ENCODE measurements at places on chromosomes 7 and 10. TPM values are rescaled to one million over a fixed set of nuclear protein-coding genes. Genes with fewer than 3 reads are reported as not detected.

GRCh38 chr10:16583382-16583781, 61.7 kb upstream of the C1QL3 start:
- H3K27ac ChIP-seq, result no peak overlapping the region
- H3K36me3 ChIP-seq, result no peaks in the 10 kb centered on the region
- no peaks in the 10 kb centered on the region for H3K27me3 ChIP-seq
- DNase-seq, result no peak
- H3K4me3 ChIP-seq, result no peak overlapping the region
- no peaks in the 10 kb centered on the region for H3K4me1 ChIP-seq

DNA sequence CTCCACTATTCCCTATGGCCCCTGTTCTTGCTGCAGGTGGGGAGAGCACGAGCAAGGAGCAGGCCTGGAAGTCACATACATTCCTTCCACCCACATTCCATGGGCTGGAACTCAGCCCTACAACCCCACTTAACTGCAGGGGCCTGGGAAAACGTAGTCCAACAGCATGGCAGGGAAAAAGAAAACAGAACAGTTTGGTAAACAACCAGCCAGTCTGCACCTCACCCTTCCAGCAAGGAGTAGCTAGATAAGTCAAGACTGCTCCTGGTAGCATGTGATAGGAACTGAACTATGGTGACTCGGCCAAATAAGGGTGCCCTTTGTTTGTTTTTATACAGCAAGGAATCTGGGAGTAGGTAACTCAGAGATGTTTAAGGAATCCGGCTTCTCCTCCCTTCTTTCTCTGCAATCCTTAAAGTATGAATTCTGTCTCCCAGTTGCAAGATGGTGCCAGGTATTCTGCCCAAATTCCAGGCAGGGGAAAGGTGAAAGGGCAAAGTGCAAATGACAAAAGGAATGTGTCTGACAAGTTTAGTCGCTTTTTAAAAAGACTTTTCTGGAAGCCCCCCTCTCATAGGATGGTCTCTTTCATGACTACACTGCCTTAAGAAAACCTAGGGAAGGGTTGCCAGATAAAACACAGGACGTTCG, 311.7 kb upstream of the NEBL start:
- H3K27me3 ChIP-seq, result no peaks in the 10 kb centered on the region
- no peak overlapping the region for H3K27ac ChIP-seq
- DNase-seq, result no peak

GRCh38 chr10:128161031-128161430, 34.8 kb upstream of the MKI67 start:
- H3K27me3 ChIP-seq, result no peaks in the 10 kb centered on the region
- H3K27ac ChIP-seq, result no peak overlapping the region
- no peak overlapping the region for H3K4me3 ChIP-seq
- H3K4me1 ChIP-seq, result no peaks in the 10 kb centered on the region

GRCh38 chr7:158285383-158285770, 302.2 kb downstream of the PTPRN2 start:
- H3K27me3 ChIP-seq, result no peaks in the 10 kb centered on the region
- H3K27ac ChIP-seq, result no peak overlapping the region
- H3K4me1 ChIP-seq, result no peaks in the 10 kb centered on the region
- H3K4me3 ChIP-seq, result no peak overlapping the region
- H3K36me3 ChIP-seq, result no peaks in the 10 kb centered on the region

GRCh38 chr7:17289074-17289645, 9.3 kb upstream of the AHR start:
- H3K27me3 ChIP-seq, result no peaks in the 10 kb centered on the region
- no peak for DNase-seq
- no peak overlapping the region for H3K4me3 ChIP-seq
- H3K4me1 ChIP-seq, result no peaks in the 10 kb centered on the region
- H3K36me3 ChIP-seq, result no peaks in the 10 kb centered on the region
- H3K27ac ChIP-seq, result no peak overlapping the region

GRCh38 chr10:14486777-14487487, 156.2 kb upstream of the FRMD4A start:
- H3K27ac ChIP-seq, result no peak overlapping the region
- no peak overlapping the region for H3K4me3 ChIP-seq
- H3K4me1 ChIP-seq, result no peaks in the 10 kb centered on the region
- no peak for DNase-seq

DNA sequence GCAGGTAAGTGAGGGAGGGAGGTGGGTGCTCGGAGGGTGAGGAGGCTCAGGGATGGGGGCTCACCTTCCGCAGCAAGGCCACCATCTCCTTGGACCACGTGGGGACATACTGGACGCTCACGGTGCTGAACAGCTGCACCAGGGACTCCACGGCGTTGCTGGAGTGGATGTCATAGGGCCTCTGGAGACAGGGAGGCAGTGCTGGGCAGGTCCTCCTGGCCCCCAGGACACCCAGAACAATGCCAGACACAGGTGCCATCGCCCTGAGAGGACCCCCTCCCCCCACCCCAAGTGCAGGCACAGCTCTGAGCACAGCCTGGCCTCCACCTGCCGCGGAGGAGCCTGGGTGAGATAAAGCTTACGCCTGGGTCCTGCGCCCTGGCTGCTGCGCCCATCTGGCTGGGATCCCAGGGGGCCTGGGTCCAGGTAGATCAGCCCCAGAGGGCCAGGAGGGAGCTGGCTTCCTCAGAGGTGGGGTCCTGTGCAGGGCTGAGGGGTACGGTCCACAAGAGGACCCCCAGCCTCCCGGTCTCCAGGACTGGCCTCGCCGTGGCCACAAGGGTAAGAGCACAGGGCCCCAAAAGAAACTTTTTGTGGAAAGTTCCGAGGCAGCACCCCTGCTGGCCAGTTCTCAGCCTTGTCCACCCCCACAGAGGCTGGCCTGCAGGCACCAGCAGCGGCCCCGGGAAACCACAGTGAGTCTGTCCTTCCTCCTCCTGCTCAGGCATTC, 37.8 kb downstream of the DPYSL4 start:
- H3K4me1 ChIP-seq, result peaks cover 5% of the 10 kb centered on the region
- H3K4me3 ChIP-seq, result no peak overlapping the region
- H3K27me3 ChIP-seq, result no peaks in the 10 kb centered on the region
- H3K36me3 ChIP-seq, result no peaks in the 10 kb centered on the region
- no peak for DNase-seq

DNA sequence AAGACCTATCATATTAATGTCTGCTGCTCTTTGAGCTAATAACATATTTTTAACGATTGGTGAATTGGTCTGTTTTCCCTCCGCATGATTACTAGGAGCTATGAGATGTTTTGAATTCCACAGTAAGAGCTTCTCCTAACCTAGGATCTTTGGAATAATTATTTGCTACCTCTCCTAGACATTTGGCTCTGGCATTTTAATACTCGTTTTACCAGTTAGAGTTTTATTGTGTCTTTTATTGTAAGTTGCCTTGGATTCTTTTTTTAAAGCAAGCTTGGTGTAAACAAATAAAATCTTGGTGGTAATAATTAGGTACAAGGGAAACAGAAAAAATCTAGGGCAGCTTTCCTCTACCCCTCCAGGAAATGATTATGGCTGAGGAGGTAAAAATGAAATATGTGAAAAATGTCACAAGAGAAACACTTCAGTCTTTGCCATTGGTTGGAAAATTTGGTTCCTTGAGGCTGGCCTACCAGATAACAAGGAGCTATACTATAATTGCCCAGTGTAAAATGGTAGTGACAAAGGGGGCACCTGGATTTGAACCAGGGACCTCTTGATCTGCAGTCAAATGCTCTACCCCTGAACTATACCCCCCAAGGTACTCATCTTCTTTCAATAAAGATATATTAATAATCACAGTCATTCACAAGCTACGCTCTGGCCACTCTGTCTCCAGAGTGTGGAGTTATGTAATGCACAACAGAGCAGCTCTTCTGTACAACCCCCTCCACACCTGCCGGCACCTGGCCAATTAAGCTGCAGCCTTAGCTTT, 85.4 kb downstream of the ZNF777 start:
- no peak for DNase-seq
- H3K27ac ChIP-seq, result no peak overlapping the region
- no peaks in the 10 kb centered on the region for H3K36me3 ChIP-seq
- no peak overlapping the region for H3K4me3 ChIP-seq
- H3K4me1 ChIP-seq, result no peaks in the 10 kb centered on the region

DNA sequence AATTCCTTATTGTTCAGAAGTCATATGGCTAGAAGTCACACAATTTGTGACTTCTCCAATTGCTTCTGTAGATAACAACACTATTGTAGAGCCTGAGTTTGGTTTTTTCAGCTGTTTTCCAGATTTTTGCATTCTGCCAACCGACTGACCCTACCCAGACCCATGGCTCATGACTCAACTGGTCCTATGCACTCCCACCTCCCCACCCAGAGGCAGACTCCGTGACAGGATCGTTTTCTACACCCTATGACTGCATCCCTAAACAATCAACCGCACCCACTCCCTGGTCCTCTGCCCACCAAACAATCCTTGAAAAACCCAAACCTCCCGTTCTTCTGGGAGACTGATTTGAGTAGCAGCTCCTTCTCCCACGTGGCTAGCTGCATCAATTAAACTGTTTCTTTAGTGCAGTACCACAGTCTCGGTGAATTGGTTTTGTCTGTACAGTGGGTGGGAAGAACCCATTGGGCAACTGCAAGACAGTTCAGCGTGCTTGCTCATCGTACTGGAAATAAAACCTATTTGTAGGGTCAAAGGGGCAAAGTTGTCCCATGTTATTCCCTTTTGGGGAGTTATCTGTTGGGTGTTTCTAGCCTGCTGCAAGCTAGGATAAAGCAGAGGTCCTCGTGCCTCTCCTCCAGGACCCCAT, 150.3 kb upstream of the FAM20C start:
- no peak overlapping the region for H3K27ac ChIP-seq
- H3K36me3 ChIP-seq, result no peaks in the 10 kb centered on the region
- no peak overlapping the region for H3K4me3 ChIP-seq
- no peaks in the 10 kb centered on the region for H3K27me3 ChIP-seq

DNA sequence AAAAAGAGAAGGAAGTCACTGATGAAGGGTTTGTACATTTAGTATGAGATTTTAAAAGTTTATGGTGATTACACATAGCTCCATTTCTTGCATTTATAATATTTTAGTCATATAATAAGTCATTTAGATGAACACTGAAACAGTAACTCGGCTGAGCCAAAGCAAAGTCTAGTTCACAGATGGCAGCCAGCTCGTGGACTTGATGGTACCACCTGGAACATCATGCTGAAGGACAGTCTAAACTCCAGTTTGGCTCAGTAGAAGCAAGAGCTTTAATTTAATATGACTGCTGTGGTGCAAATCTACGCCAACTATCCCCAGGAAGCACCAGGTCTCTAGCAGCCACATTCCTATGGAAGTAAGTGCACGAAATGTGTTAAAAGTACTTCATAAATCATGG, 16.4 kb downstream of the SRI start:
- H3K4me1 ChIP-seq, result no peaks in the 10 kb centered on the region
- H3K27ac ChIP-seq, result no peak overlapping the region

- peak overlapping the region; percentile 97 for H3K4me3 ChIP-seq
- no peak for DNase-seq
- peaks cover 44% of the 10 kb centered on the region for H3K4me1 ChIP-seq
- H3K27ac ChIP-seq, result peak overlapping the region; percentile 81
Measured at GRCh38 chr7:99325001-99325493, 651 bp upstream of the ARPC1A start.

GRCh38 chr7:144775749-144776148, 60.1 kb downstream of the TPK1 start:
- H3K27ac ChIP-seq, result no peak overlapping the region
- no peak for DNase-seq
- no peak overlapping the region for H3K4me3 ChIP-seq
- H3K27me3 ChIP-seq, result no peaks in the 10 kb centered on the region
- no peaks in the 10 kb centered on the region for H3K36me3 ChIP-seq

GRCh38 chr10:120017733-120018417, 125.3 kb downstream of the SEC23IP start:
- no peaks in the 10 kb centered on the region for H3K36me3 ChIP-seq
- no peaks in the 10 kb centered on the region for H3K27me3 ChIP-seq
- no peak for DNase-seq
- no peak overlapping the region for H3K27ac ChIP-seq

The NUDT13 gene
- total RNA-seq, result 2.9 TPM

The C10orf95 gene
- total RNA-seq, result not detected

The DNTT gene
- total RNA-seq, result not detected

The MUC12 gene
- 2.7 TPM for total RNA-seq

The KCND2 gene
- total RNA-seq, result 3.7 TPM

The C7orf57 gene
- not detected for total RNA-seq

The LIPK gene
- not detected for total RNA-seq

The PRPF18 gene
- total RNA-seq, result 25.8 TPM

The ANKRD1 gene
- total RNA-seq, result not detected

The CROT gene
- 38.1 TPM for total RNA-seq
